ENCODE measurements at places on chromosomes 5 and 9.

GRCh38 chr5:51383131-51384121 is at the start of gene ISL1:
Gene ISL1 (plus strand): TSS chr5:51383448. CDS start chr5:51383672, 224 bp downstream.
- DNase-seq: peak; percentile 88

GRCh38 chr9:14029806-14030374 is 284.1 kb downstream of the NFIB start:
- DNase-seq: no peak

DNA sequence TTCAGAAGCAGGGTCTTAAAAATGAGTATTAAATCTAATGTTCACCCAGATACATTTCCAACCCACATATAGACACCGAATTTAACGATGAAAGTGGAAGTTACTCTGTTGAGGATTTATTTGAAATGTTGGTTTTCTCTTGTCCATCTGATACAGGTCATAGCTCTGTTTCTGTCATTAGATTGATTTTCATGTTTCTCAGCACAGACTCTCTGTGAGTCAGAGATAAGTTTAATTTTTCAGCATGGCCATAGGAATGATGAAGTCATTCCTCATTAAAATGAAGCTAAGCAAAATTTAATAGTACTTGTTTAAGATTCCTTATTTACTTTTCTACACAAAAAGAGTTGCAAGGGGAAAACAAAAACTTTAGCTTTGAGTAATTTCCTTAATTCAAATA is 38.8 kb downstream of the GHR start:
- DNase-seq: no peak

GRCh38 chr5:56480078-56480704 is 247.1 kb upstream of the ANKRD55 start:
- DNase-seq: peak; percentile 30
